HFFc6 (cell line): ENCODE measurements at places on chromosomes 12 and 14. TPM values are rescaled to one million over a fixed set of nuclear protein-coding genes. Genes with fewer than 3 reads are reported as not detected.

DNA sequence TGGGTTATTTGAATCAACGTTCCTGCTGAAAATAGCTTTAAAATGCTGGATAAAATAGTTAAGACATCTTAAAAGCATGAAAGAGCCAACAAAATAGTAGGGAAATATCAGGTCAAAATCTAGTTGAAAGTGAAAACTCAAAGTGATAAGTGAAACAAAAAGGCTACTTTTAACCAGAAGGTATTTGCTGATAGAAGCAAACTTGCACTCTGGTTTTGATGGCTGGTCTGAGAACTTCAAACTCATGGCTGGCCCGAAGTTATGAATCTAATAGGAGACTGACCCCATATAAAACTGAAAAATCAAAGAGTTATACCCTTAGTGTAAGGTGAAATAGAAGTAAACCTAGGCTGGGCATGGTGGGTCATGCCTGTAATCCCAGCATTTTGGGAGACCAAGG is 66.3 kb upstream of the HOXC13 start:
- DNase-seq, result no peak

Gene TMPRSS12
- total RNA-seq, result not detected in 3 replicates

Gene ADAMTS20
- not detected in 3 replicates for total RNA-seq

DNA sequence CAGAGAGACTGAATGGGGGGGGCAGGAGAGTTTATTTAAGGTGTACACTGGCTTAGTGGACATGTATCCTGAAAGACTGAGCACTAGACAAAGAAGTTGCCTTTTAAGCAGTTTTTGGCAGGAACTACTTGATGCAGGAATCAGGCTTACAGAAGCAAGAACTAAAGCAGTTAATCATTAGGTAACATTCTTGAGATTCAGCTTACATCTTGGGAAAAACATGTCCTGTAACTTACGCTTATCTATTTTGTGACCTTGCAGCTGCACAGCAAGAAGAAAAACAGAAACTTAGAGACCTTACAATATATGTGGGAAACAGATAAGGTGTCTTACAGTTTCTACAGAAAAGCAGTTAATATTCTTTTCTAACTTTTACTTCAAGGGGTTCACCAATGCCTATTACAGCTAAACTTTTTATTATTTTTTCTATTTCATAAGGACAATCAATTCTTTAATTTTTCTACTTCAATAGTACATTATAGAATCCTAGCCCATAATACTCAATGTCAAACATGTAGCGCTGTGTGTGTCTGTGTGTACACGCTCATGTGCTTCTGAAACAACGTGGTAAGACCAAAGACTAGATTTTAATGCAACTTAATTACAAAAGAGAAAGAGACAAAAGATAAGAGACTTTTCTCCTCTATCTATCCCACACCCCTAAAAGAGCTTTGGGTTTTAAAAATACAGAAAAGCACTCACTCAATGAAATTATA is 276.9 kb downstream of the PRKD1 start:
- no peak for DNase-seq

DNA sequence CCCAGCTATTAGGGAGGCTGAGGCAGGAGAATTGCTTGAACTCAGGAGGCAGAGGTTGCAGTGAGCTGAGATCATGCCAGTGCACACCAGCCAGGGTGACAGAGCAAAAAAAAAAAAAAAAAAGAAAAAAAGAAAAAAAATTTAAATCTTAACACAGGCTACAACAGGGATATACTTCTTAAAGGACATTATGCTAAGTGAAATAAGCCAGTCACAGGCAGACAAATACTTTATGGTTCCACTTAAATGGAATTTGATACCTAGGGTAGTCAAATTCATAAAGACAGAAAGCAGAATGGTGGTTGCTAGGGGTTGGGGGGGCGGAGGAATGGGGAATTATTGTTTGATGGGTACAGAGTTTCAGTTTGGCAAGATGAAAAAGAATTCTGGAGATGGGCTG is 14.8 kb upstream of the PPTC7 start:
- DNase-seq, result no peak

GRCh38 chr12:113090740-113091139 is 34.2 kb downstream of the DTX1 start:
- no peak for DNase-seq

DNA sequence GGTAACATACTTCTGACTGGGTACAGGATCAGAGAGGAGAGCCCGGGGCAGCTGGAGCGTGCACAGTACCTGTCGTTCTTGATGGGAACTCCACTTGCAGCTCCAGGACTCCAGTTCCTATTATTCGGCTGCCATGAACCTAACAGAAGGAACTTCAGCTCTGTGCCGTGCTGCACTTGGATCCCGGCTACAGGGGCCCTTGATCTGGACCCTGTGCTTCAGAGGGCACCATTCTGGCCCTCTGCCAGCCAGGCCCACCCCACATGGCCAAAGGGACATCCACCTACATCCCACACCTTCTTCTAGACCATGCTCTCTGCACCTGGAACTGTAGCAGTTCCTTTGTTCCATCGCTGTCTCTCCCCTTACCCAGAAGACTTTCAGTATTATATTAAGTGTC is 58.2 kb downstream of the PAX9 start:
- DNase-seq, result no peak

Gene FAM161B
- total RNA-seq, result 3.5 and 4.2 TPM in 2 replicates
